Astrocyte of the spinal cord (primary cell): ENCODE measurements at places on chromosomes 11 and 22.
A peak's percentile ranks its signal among the peaks of the same experiment; 100 is the strongest.

DNA sequence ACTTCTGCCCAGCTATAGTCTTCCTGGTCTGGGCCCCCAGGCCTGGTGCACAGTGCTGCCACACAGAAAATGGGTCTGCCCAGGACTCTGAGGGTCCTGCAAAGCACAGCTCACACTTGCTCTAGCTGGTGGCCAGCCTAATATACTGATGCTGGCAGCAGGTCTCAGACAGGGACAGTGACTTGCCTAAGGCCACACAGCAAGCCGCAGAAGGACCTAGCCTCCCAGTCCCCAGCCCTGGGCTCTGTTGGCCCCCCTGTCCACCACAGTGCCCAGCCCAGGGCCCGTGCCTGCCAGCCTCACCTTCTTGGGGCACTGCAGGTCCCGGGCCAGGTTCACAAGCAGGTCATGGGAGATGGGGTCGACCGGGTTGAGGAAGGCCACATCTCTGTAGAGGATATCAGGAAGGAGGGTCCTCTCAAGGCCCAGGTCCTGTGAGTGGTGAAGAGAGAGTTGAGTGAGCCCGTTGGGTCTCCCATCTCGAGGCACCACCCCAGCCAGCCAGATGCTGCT lies 3.3 kb downstream of the LRRC75B start:
- no peak for DNase-seq

- no peak for DNase-seq
Measured at GRCh38 chr11:112278803-112279202, 18.1 kb upstream of the PLET1 start.

DNA sequence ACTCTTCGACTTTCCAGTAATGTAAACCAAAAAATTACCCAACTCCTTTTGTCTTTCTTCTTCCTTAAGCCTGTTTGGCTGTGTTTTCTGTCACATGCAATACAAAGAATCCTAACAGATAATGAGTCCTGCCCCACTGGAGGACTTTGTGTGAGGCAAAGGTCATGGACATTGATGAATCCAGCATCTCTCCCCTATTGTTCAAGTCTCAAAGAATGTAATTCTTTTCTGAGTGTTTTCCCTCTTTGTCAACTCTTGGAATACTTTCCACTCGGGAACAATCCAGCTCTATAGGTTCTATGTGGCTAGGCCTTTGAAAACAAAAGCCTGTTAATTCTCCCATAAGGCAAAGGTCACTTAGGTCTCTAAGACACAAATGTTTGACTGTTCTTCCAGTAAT lies 100.7 kb downstream of the FAR1 start:
- no peak for DNase-seq

- DNase-seq: no peak
Measured at GRCh38 chr22:29195118-29195963, 10.4 kb upstream of the EMID1 start.

DNA sequence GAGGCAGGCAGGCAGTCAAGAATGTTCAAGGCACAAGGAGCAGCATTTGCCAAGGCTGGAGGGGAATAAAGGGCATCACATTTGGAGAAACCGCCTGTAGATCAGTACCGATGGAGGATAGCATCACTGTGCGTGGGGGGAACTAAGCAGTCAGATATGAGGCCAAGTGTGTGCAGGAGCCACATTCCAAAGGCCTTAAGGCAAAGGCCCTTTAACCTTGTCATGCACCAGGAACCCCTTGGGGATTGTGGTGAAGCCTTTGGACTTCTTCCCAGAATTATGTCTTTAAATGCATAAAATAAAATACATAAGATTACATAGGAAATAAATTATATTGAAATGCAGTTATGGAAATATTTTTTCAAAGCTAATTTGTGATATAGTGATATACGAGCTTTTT lies 532.1 kb downstream of the BUD13 start:
- no peak for DNase-seq

- no peak for DNase-seq
Measured at GRCh38 chr11:64556044-64556720, 34.8 kb upstream of the SLC22A12 start.

DNA sequence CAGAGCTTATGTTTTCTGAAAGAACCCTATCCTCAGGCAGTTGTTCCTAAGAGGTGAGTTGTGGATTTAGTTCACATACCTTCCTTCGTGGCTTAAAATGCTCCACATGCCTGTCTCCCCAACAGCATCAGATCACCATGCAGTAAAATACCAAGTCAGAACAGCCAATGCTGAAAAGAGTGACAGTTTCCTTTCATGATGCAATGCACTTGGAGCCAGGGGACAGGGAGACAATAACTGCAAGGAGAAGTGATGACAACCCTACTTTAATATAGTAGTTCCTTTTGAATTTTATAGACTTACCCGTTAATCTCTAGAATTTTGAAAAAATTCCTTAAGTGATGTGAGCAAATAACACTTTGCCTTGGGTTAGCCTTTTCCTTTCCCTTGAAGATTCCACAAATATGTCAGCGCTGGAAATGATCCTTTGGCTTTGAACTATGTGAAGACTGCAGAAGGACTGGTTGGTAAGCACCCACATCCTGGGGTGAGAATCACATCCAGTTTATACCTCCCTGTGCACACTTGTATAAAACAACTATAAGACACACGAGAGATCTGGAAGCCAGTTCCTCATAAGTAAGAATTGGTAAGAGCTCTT lies 71.2 kb downstream of the PIWIL4 start:
- peak; percentile 30 for DNase-seq

GRCh38 chr11:92775003-92775676 lies 194.3 kb upstream of the MTNR1B start:
- no peak for DNase-seq

GRCh38 chr11:47260366-47260765 lies 2.6 kb downstream of the NR1H3 start:
- DNase-seq: no peak

DNA sequence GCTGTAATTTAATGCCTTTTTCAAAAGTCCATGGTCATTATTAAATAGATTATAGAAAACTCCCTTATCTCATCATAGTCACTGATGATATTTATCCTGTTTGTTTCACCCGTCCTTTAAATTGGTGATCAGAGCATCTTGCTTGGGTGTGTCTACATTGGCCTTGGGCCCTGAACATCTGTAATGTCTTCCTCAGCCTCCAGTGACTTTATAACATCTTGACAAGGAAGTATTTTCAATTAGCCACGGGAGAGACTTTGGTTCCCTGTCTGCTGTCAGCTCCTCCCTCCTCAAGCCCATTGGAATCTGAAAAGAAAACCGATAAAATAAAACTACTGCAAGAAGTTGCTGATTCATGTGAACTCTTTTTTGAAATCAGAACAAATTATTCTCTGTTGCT lies 116.9 kb upstream of the TTC12 start:
- no peak for DNase-seq

GRCh38 chr11:36023922-36024321 lies 80.1 kb downstream of the LDLRAD3 start:
- DNase-seq: peak; percentile 44

GRCh38 chr22:23849009-23850006 lies 8.4 kb upstream of the SLC2A11 start:
- peak; percentile 67 for DNase-seq

DNA sequence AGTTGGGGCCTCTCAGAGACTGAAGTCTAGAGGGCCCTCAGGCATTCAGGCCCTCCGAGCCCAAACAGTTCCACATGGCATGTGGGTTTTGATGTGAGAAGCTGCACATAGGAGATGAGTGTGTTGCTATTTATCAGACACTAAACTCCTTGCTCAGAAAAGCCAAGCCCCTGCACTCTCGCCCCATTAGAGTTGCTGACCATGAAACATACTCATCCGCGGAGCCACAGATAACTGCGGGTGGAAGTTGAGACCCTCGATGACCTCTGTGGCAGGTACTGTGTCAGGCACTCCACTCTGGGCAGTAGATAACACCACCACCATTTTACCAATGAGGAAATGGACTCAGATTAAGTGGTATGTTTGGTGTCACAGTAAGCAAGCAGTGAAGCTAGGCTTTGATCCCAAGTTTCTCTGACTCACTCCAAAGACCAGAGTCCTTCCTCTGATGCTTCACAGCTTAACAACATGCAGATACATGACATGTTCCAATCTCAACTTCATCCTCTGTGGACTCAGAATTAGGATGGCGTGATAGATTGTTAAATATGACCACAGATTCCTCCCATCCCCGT lies 202.1 kb downstream of the ADAMTS15 start:
- DNase-seq: no peak

GRCh38 chr11:71173709-71174108 lies 78.7 kb downstream of the SHANK2 start:
- DNase-seq: no peak

DNA sequence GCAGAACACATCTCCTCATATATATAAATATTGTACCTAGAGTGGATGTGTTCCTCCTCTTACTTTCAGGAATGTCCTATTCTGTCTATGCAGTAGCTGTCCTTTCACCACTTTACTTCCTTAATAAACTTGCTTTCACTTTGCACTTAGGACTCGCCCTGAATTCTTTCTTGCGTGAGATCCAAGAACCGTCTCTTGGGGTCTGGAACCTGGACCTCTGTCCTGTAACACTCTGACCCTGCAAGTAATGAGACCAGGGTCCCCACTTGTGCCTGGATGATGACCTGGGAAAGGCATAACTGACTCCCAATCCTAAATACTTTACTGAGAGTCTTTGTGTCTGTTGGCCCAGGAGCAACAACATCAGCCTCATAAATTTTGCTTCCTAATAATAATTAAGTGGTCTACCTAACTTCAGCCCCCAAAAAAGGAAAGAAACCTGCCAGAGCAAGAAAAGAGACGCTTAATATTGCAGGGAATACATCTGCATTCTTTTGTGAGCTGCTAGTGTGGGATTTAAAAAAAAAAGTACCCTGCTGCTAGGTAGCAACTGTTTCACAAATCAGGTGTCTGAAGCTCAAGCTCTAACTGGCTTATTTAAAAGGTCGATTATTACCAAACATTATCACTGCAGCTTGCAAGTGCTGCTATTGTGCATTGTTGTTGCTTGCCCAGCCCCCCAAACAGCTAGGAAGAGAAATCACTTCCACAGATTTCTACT lies 69.3 kb downstream of the FAM168A start:
- no peak for DNase-seq

DNA sequence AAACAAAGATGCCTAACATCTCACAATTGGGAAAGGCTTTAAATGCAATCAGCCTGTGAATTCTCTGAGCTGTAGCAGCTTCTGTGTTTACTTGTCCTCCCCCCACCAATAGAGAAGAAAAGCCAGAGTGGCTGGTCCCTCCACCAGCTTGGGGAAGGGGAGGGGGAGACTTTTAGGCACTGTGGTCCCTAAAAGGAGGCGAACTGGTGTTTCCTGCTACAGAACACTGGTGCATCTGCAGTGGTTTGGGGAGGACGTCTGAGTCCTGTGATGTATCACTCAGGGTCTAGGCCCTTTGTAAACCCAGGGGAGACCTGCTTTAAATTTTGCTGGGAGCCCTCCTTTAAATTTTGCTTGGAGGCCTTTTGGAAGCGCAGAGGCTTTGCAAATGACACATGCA lies 16.9 kb downstream of the TNRC6B start:
- no peak for DNase-seq
